ENCODE measurements at places on chromosomes 13 and 19.
A peak's percentile ranks its signal among the peaks of the same experiment; 100 is the strongest.

GRCh38 chr13:46717856-46718255, 79.1 kb downstream of the ESD start:
- DNase-seq = no peak

- no peak for DNase-seq
Measured at GRCh38 chr19:49534632-49535385, 7.0 kb downstream of the RCN3 start.

GRCh38 chr19:55303477-55303876, 19.7 kb downstream of the BRSK1 start:
- no peak for DNase-seq

DNA sequence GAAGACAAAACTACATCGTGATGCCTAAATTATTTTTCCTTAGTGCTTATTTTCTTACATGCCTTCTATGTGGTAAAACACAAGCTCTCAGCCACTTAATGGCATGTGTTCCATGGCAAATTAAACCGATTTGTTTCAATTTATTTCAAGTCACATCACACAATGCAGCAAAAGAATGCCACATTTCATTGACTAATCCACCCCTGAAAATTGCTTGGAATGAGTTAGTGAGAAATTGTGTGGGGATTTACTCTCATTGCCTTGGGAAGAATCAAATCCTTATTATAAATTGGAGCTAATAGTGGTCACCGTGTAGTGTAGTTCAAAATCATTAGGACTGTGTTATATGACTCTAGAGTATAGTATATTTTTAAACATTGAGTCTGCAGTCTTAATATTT, 485.5 kb upstream of the KLHL1 start:
- no peak for DNase-seq

GRCh38 chr13:79392882-79393563, 13.0 kb downstream of the RBM26 start:
- peak; percentile 80 for DNase-seq

- no peak for DNase-seq
Measured at GRCh38 chr13:112972258-112972657, 3.2 kb downstream of the MCF2L start.

DNA sequence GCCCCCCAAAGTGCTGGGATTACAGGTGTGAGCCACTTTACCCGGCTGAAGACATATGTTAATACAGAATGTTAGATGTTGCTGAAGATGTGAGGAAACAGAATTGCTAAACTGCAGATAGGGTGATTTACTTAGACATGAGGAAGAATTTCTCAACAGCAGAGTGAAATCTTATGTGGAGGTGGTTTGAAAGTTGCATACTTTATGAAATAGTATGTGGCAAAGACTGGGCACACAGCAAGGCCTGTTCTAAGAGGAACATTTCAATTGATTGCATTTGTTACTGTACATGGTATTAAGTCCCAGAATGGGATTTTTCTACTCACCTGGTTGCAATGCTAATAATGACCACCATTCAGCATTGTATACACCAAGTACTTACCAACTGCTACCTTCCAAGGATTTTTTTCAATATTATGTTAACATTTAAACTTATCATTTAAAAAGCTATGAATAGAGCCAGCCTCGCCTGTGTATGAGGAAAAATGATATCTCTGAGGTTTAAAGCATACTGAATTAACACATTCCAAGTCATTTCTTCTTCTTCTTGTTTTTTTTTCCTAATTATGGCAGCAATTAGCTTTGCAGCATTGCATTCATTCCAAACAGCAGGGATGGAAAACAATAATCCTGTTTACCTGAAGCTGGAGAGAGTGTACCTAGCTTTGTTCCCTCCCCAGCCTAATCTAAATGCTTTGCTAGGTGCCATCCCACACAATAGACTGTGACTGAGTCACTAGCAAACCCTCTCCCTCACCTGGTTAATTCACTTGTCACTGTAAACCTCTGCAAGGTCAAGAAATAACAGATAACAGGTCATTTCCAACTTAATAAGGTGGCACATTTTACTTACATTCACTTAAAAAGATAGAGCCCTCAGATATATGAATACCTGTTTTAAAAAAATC, 19.4 kb upstream of the KLF5 start:
- DNase-seq = no peak

GRCh38 chr13:81211713-81212112, 870.8 kb upstream of the SPRY2 start:
- DNase-seq = no peak

DNA sequence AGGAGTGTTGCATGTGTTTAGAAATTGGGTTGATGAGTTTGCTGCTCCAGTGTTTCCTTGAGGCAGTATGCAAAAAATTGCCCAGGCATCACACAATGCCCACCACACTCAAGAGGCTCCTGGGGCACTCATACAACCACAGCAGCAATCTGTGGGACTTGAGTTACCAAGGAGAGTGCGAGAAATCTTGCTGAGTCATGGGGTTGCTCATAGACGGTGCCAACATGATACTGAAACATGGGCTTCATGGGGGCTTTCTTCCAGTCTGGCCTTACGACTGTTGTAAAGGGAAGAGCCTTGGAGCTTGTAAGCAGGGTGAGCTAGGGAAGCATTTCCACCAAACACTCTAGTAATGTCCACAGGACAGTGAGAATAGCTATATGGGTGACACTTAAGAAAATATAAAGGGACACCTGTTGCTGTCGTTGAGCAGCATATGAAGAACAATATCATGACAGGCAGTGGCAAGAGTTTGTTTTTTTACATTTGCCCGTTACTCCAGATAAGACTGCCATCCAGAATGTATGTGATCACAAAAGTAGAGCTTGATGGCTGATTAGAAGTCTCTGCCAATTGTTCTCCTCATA, 1237.4 kb downstream of the UQCRFS1 start:
- no peak for DNase-seq

DNA sequence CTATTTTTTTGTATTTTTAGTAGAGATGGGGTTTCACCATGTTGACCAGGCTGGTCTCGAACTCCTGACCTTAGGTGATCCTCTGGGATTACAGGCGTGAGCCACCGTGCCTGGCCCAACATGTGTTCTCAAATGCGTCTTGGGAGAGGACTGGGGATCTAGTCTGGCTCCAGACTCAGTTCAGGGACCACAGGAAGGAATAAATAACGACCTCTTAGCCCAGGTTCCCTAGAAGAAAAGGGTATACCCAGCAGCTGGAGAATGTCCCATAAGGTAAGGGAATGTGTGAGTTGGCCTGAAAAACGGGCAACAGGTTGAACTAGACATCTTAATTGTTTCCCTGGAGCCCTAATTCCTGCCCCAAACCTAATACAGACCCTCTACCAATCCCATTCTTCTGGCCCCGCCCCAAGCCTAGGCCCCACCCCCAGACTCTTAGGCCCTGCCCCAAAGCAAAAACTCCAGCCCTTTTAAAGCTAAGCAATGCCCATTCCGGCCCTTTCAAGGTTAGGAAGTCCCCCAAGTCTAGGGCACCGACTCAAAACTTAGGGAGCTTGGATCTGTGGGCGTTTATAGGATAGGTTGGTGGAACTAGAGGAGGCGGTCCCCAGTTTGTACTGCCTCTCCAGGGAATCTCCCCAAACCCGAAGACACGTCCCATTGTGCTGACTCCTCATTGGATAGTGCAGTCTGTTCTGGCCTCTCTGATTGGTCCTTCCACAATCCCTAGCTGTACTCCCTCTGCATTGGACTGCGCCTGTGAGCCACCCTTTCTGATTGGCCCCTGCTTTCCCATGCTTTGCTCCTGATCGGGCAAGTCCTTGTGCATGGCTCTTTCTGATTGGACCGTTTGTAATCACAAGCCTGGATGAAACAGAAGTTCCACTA, 5.4 kb upstream of the LRFN1 start:
- DNase-seq = no peak

GRCh38 chr13:50914176-50914700, 4.6 kb downstream of the RNASEH2B start:
- DNase-seq = no peak

DNA sequence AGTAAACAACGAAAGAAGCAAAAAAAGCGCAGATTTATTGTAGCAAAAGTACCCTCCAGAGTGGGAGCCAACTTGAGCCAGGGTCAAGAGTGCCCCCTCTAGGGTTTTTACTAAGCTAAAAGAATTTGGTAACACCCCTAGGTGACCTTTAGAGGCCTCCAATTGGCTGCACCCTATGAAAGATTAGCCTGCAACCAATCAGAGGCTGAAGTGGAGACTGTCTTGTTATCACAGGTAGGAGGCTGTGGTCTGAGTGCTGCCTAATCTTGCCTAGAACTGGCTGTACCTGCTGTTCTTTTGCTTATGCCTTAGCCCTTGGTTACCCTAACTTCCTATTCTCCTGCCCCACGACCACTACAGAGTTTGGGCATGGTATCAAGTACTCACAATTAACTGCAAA, 38.3 kb downstream of the ANKRD10 start:
- no peak for DNase-seq

GRCh38 chr13:42420304-42420703, 148.4 kb downstream of the AKAP11 start:
- peak; percentile 68 for DNase-seq

GRCh38 chr19:45955905-45956608, 17.6 kb downstream of the NOVA2 start:
- no peak for DNase-seq

DNA sequence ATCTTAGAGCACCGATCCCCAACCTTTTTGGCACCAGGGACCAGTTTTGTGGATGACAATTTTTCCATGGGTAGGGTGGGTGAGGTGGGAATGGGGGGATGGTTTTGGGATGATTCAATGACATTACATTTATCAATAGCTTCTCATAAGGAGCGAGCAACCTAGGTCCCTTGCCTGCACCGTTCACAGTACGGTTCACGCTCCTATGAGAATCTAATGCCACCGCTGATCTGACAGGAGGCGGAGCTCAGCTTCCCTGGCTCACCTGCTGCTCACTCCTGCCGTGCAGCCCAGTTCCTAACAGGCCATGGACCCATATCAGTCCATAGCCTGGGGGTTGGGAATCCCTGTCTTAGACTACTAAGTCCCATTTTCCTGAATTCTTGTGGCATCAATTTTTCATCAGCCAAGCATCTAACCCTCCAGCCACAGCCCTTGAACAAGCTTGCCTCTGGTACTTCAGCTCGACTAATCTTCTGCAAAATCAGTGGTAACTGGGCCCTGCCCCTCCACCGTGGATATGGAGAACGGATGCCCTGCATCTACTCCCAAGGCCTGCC, 37.0 kb upstream of the MAP3K10 start:
- no peak for DNase-seq

- no peak for DNase-seq
Measured at GRCh38 chr13:20740021-20740420, 33.7 kb downstream of the EEF1AKMT1 start.

GRCh38 chr13:55583953-55584593, 1556.6 kb upstream of the PRR20A start:
- DNase-seq = no peak

DNA sequence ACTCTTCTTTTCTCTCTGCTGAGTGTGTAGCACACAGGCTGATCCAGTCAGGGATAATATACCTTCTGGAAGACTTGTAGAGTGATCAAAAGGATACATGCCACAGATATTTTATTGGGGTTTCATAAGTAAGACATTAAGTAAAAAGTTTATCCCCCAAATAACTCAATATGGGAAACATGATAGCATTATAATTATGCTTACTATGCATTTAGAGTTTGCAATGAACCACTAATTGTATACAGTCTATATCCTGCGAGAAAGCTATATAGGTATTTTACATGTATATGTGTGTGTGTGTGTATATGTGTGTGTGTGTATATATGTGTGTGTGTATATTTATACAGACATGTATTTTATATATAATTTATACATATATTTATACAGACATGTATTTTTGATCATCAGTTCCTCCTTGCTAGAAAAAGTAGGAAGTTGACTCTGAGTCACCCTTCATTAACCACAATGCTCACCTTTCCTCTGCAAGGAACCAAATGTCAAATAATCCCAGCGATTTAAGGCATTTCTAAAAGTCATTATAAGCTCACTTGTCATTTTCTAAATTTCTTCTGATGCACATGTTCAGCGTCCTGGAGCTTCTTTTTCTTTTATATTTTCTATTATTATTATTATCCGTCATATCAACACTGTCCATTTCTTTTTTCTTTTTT, 312.5 kb upstream of the OBI1 start:
- DNase-seq = no peak

DNA sequence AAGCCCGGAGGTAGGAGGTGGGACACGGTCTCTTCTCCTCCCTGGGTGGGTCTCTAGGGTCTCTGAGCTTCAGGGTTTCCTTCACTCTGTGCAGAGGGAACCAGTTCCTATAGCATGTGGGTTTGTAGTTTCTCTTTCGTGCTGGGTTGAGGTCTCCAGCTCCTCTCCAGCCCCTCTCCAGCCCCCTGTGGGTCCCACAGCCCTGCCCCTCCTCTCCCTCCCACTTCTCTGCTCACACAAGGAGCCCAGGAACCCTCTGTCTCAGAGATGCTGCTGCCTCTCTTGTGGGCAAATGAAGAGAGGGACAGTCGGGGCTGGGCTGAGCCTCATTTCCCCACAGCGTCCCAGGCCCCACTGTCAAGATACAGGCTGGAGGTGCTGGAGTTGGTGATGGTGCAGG, 1.4 kb downstream of the SIGLEC7 start:
- no peak for DNase-seq

DNA sequence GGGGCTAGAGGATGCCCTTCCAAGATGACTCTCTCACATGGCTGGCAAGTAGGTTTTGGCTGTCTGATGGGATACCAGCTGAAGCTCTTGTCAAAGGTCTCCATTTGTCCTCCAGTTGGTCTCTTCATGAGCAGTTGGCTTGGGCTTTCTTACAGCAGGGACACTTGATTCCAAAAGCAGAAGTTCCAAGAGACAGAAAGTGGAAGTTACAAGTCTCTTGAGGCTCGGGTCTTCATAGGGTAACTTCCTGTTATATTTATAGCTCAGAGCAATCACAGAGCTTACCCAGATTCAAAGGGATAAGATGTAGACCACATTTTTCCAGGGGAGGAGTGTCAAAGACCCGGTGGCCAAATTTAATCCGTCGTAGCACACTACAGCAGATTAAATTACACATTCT, 440.0 kb downstream of the RFC3 start:
- DNase-seq = no peak

- DNase-seq = no peak
Measured at GRCh38 chr13:47216176-47216822, 319.4 kb upstream of the HTR2A start.

DNA sequence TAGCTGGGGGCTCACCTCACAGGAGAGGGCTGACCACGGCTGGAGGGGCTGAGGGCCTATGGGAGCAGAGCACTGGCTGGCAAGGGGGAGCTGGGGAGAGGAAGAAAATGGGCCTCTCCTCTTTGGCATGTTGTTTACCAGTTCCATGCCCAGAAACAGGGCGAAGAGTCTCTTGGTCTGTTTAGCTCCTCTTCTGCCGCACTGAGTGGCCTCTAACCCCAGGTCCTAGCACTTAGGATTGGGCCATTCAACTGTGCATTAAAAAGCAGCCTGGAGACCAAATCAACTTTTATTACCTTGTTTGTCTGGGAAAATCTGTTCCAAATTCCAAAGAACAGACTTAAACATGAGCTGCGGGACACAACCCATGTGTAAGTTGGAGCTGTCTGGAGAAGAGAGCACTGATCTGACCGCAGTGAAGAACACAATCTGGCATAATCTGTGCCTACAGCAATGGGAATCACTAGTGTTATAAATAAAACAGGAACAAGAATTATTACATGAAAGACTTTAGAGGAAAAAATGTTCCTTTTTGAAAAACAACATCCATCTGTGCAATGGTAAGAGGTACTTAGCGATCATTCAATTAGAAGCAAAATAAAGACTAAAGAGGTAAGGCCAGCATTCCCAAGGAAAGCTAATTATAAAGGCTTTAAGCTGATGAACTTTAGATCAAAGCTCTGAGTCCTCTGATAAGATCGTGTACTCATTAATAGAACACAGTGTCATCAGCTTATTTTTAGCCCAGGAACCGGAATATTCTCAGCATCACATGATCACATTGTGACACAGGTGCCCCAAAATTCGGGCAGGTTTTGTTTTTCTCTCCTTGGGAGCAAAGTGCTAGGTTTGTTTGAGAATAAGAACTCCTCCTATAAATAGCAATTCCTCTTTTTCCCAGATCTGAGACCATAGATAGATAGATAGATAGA, 243.2 kb downstream of the COL4A1 start:
- DNase-seq = no peak
